ENCODE measurements at places on chromosomes 3 and 15. TPM values are rescaled to one million over a fixed set of nuclear protein-coding genes. Genes with fewer than 3 reads are reported as not detected.

DNA sequence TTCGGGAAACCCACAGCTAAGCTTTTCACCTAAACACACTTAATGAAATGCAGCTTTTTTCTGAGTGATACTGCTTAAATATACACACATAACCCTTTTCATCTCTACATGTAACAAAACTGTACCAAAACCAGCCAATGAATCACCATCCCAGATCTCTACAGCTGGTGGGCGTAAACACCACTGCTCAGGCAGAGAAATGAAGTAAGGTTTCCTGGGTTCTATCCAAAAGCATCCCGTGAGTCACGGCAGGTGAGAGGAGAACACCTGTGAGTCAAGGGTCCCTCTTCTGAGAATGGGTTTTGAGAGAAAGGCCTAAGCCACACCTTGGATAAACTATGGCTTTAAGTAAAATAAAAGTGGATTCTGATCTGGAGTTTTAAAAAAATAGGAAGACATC is 2.6 kb downstream of the CLDN1 start:
- H3K36me3 ChIP-seq = no peaks in the 10 kb centered on the region
- H3K4me1 ChIP-seq = peaks cover 5% of the 10 kb centered on the region
- H3K27me3 ChIP-seq = no peaks in the 10 kb centered on the region
- no peak overlapping the region for H3K27ac ChIP-seq
- H3K4me3 ChIP-seq = no peak overlapping the region
- no peak for DNase-seq

GRCh38 chr3:43160664-43161063 is 54.8 kb upstream of the POMGNT2 start:
- H3K4me3 ChIP-seq = no peak overlapping the region
- no peaks in the 10 kb centered on the region for H3K4me1 ChIP-seq
- no peaks in the 10 kb centered on the region for H3K36me3 ChIP-seq
- H3K27ac ChIP-seq = no peak overlapping the region

Gene CLEC3B
- not detected for total RNA-seq

Gene CIP2A
- total RNA-seq = 31.8 TPM

GRCh38 chr3:72316501-72317279 is 531.6 kb downstream of the SHQ1 start:
- DNase-seq = no peak
- peaks cover 28% of the 10 kb centered on the region for H3K4me1 ChIP-seq
- H3K27ac ChIP-seq = no peak overlapping the region

DNA sequence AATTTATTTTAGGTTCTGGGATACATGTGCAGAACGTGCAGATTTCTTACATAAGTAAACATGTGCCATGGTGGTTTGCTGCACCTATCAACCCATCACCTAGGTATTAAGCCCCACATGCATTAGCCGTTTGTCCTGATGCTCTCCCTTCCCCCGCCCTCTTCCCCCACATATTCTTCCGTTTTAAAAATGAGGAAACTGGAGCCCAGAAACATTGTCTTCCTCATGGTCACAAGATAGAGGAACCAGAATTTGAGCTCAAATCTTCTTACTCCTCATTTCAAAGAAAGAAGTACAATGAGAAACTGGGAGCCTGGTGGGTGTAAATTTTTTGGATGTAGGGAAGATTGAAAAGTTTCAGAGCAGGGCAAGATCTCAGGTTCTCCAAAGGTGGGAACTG is 56.1 kb upstream of the USP3 start:
- H3K4me3 ChIP-seq = no peak overlapping the region
- H3K27me3 ChIP-seq = peaks cover 3% of the 10 kb centered on the region
- DNase-seq = no peak
- no peaks in the 10 kb centered on the region for H3K36me3 ChIP-seq
- H3K4me1 ChIP-seq = no peaks in the 10 kb centered on the region

DNA sequence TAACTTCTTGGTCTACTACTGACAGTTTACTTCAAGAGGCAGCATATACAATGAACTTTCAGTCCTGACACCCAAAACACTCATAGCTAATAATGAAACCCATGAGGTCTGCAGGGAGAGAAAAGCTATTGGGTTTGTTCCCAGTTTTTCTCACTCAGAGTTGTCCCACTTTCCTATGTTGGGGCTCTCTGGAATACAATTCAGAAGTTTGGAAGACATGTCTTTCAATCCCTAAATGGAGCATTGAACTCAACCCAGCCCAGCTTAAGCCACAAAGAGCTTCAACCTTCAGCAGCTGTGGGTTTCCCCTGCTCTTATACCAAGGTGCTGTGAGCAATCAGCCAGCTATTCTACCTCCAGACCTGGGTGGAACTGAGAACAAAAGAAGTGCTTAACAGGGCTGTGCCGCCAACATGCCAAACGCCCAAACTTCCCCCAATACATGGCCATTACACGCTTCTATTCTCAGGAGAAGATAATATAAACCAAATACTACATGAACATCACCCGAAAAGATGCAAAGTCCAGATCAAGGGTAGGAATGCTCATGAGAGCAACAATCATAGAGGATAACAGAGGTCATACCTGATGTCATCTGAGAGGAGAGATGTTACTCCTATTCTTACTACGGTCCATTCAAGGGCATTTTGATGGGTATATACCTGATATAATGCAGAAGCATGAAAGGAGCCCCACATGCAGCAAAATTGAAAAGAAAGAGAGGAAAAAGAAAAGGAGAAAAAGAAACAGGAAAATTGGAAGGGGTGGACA is 131.2 kb upstream of the TGFBR2 start:
- no peaks in the 10 kb centered on the region for H3K27me3 ChIP-seq
- H3K4me1 ChIP-seq = no peaks in the 10 kb centered on the region
- no peaks in the 10 kb centered on the region for H3K36me3 ChIP-seq
- no peak for DNase-seq
- no peak overlapping the region for H3K4me3 ChIP-seq
- H3K27ac ChIP-seq = no peak overlapping the region

Gene RHCG
- total RNA-seq = not detected

DNA sequence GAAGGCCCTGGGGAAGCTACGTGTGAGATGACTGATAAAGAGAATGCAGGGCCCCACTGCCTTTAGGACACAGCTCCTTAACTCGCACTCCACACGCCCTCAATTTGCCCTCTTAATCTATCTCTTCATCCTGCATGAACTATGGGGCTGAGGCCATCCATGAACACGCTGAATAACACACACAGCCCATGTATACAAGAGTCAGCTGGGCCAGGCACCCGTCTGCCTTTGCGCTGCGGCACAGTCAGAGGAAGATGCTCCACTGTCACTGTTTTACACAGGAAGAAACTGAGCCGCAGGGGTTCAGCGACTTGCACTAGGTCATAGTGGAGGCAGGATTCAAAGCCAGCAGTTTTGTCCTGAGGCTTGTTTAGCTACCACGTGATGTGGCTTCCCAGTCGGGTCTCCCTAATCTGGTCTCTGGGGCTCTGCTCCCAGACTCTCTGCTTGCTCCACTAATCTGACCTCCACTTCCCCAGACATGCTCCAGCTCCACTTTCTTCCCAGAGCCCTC is 43.9 kb downstream of the TLE3 start:
- no peak overlapping the region for H3K4me3 ChIP-seq
- DNase-seq = no peak
- H3K4me1 ChIP-seq = no peaks in the 10 kb centered on the region
- H3K36me3 ChIP-seq = peaks cover 93% of the 10 kb centered on the region
- H3K27me3 ChIP-seq = no peaks in the 10 kb centered on the region

DNA sequence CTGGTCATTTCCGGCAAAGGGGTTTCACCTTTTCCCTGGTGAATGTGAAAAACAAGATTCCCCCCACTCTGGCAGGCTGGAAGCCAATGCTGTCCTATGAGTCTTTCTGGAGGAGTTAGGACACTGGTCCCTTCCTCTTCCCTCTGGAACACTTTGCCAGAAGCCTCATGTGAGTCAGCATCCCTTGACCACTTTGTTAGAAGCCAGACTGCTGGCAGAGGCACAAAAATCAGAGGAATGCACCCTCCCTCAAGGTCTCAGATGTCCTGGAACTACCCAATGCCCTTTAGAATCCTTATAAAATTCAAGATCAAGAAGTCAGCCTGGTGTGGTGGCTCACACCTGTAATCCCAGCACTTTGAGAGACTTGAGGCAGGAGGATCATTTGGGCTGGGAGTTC is 26.6 kb downstream of the ITGB5 start:
- H3K36me3 ChIP-seq = no peaks in the 10 kb centered on the region
- DNase-seq = no peak
- H3K4me1 ChIP-seq = peaks cover 3% of the 10 kb centered on the region

DNA sequence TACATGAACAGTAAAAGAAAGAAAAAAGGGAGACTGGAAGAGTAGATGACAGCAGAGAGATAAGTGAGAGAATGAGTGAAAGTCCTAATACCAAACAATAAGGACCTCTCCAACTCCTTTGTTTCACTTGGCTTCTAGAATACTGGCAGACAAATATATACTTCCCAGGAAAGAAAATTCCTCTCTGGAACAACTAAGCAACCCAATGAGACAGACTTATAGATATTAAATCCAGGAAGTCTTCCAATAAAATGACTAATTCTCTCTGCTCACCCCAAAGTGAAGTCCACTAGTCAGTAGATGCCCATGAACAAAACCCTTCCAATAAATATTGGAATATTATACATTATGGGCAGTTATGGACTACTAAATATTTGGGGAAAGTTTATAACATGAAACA is 114.2 kb downstream of the NEDD4 start:
- H3K27ac ChIP-seq = no peak overlapping the region
- no peak for DNase-seq
- H3K36me3 ChIP-seq = no peaks in the 10 kb centered on the region
- H3K27me3 ChIP-seq = no peaks in the 10 kb centered on the region
- no peak overlapping the region for H3K4me3 ChIP-seq

GRCh38 chr3:177633671-177634207 is 436.5 kb upstream of the TBL1XR1 start:
- H3K27ac ChIP-seq = no peak overlapping the region
- no peaks in the 10 kb centered on the region for H3K36me3 ChIP-seq
- H3K4me3 ChIP-seq = no peak overlapping the region
- H3K4me1 ChIP-seq = no peaks in the 10 kb centered on the region
- DNase-seq = no peak

GRCh38 chr15:39199076-39199475 is 381.8 kb upstream of the THBS1 start:
- no peak for DNase-seq
- H3K4me1 ChIP-seq = no peaks in the 10 kb centered on the region
- H3K4me3 ChIP-seq = no peak overlapping the region

DNA sequence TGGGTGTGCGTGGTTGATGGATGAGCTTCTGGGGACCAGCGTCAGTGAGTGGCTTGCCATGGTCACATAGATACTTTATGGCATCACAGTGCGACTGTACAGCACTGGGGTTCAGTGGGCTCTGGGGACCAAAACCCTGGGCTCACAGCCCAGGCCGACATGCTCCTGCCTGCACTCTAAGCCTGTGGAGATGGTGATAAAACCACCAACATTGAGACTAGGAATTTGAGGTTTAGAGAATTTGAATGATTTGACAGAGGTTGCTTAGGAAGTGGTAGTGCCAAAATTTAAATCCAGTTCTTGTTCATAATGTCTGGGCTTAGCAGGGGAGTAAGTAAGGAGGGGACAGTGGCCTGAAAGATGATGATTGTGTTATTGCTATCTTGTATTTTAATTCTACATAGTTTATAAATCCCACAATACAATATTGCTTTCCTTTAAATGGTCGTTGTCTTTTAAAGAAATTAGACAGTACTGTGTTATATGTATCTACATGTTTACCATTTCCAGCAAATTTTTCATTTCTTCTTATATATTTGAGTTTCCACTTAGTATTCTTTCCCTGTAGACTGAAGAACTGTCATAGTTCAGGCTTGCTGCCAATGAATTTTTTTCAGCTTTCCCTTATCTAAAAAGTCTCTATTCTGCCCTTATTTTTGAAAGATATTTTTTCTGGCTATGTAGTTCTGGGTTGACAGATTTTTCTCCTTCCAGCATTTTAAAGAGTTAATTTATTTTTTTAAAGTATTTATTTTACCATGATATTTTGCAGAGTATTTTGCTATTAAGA is 235.4 kb upstream of the RGMA start:
- H3K27ac ChIP-seq = no peak overlapping the region
- no peak for DNase-seq
- H3K27me3 ChIP-seq = 0 out of 3 replicates have a peak, but pooled peaks cover 1% of the 10 kb centered on the region
- H3K36me3 ChIP-seq = no peaks in the 10 kb centered on the region
- no peak overlapping the region for H3K4me3 ChIP-seq

Gene RBMS3
- total RNA-seq = 0.20 TPM

Gene LRRC31
- not detected for total RNA-seq

DNA sequence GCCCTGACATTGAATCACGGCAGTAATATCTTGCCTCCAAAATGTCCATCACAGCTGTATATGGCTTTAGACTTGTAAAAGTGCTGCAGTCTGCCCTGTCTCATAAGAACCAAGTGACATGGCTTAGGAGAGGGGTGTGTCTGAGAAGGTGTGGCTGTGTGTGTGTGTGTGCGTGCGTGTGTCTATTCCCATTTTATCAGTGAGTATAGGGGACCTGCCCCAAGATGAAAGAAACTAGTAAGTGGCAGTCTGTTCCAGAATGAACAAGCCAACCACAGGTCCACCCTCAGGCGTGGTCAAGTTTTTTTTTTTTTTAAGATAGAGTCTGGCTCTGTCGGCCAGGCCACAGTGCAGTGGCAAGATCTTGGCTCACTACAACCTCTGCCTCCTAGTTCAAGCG is 5.6 kb upstream of the RHOV start:
- H3K4me1 ChIP-seq = no peaks in the 10 kb centered on the region
- no peak overlapping the region for H3K4me3 ChIP-seq
- H3K27me3 ChIP-seq = no peaks in the 10 kb centered on the region
- no peaks in the 10 kb centered on the region for H3K36me3 ChIP-seq
- no peak overlapping the region for H3K27ac ChIP-seq

GRCh38 chr3:79005084-79005483 is 762.7 kb downstream of the ROBO1 start:
- H3K27ac ChIP-seq = no peak overlapping the region
- DNase-seq = no peak
- no peaks in the 10 kb centered on the region for H3K36me3 ChIP-seq
- no peaks in the 10 kb centered on the region for H3K4me1 ChIP-seq
- no peak overlapping the region for H3K4me3 ChIP-seq

- no peak for DNase-seq
- no peaks in the 10 kb centered on the region for H3K36me3 ChIP-seq
- H3K4me1 ChIP-seq = no peaks in the 10 kb centered on the region
- peaks cover 50% of the 10 kb centered on the region for H3K27me3 ChIP-seq
These were observed 10.5 kb downstream of the CTXND1 start for GRCh38 chr15:80241508-80241907.

GRCh38 chr3:133466531-133467386 is 66.9 kb downstream of the BFSP2 start:
- DNase-seq = no peak
- peaks cover 20% of the 10 kb centered on the region for H3K27me3 ChIP-seq
- no peaks in the 10 kb centered on the region for H3K4me1 ChIP-seq
- no peak overlapping the region for H3K27ac ChIP-seq
- no peak overlapping the region for H3K4me3 ChIP-seq

DNA sequence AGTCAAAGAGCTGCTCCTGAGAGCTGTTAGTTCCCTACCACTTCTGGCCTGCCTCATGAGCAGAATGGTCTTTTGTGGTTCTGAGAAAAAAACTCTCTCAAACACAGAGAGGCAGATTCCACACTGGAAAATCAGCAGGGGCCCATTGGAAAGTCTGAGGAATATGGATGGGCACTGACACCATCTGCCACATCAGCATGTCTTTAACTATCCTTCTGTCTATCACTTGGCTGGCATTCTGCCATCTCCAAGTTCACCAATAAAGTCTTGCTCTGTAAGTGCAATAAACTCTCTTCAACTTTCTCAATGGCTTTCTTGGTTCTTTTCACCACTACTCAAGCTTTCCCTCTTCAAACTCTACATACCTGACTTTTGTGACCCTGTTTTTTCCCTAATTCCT is 101.3 kb upstream of the GALNT15 start:
- no peaks in the 10 kb centered on the region for H3K27me3 ChIP-seq
- H3K27ac ChIP-seq = no peak overlapping the region
- H3K4me1 ChIP-seq = no peaks in the 10 kb centered on the region
- no peak overlapping the region for H3K4me3 ChIP-seq
- H3K36me3 ChIP-seq = no peaks in the 10 kb centered on the region

Gene SEMA3F
- total RNA-seq = 2.6 TPM
